ENCODE measurements at places on chromosomes 2 and 18. TPM values are rescaled to one million over a fixed set of nuclear protein-coding genes. Genes with fewer than 3 reads are reported as not detected.

Gene SGPP2
- total RNA-seq, result not detected

Gene KCNS3
- total RNA-seq, result 2.7 TPM

Gene FBXO15
- 0.36 TPM for total RNA-seq

Gene NYAP2
- total RNA-seq, result under 0.01 TPM

Gene GNLY
- total RNA-seq, result not detected

Gene GPAT2
- 2.2 TPM for total RNA-seq

Gene ZNF532
- 51.6 TPM for total RNA-seq

Gene GNAL
- total RNA-seq, result 0.59 TPM

Gene RMDN2
- total RNA-seq, result 11.9 TPM

Gene CAVIN2
- 1.8 TPM for total RNA-seq

Gene C2orf72
- not detected for total RNA-seq

Gene RAB17
- total RNA-seq, result not detected

Gene SOWAHC
- 17.7 TPM for total RNA-seq

Gene COL4A3
- total RNA-seq, result not detected

Gene DUSP2
- 3.3 TPM for total RNA-seq

Gene TFPI
- 123 TPM for total RNA-seq

Gene SCYGR6
- total RNA-seq, result not detected

Gene FAM237A
- total RNA-seq, result not detected

Gene CYP27A1
- total RNA-seq, result 25.0 TPM

Gene XDH
- under 0.01 TPM for total RNA-seq

Gene ADCYAP1
- total RNA-seq, result not detected

Gene FZD7
- 64.8 TPM for total RNA-seq

Gene DAW1
- not detected for total RNA-seq

Gene ZFP36L2
- total RNA-seq, result 14.7 TPM

Gene CRYBA2
- total RNA-seq, result not detected
